ENCODE measurements at places on chromosomes 3 and 15.

- no peak for DNase-seq
These were observed 69.3 kb downstream of the BTLA start for GRCh38 chr3:112429960-112430359.

DNA sequence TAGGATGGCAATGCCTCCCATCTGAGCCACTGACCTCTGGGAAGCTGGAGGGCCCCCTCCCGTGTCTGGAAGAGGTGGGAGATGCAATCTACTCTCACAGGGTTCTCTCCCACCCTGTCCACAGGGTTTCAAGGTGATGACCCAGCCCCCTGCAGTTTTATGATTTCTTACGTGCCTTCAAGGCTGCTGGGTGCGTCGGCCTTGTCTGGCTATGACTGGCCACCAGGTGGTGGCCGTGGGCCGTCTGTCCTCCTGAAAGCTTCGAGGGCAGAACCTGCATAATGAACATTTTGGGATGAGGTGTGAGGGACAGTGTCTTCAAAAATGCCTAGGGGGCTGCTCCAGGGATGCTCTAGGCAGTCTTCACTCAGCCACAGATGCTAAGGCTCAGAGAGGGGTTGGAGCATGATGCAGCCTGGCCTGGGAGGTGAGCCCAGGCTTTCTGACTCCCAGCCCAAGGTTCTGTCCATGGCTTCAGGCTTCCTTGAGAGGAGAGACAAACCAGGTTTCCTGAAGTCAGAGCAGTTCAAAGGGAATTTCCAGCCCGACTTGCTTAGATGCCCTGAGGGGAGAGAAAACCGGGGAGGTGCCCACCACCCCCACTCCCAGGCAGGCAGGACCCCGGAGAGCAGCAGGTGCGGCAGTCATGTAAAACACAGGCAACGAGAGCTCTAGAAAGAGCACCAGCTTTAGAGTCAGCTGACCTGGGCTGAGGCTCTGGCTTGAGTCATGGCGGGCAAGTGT is 18.7 kb downstream of the ISG20 start:
- peak; percentile 75 for DNase-seq

GRCh38 chr3:138195481-138195880 is 8.4 kb downstream of the ARMC8 start:
- no peak for DNase-seq

- DNase-seq, result peak; percentile 33
These were observed 169.6 kb downstream of the CFAP20DC start for GRCh38 chr3:58880182-58880581.

DNA sequence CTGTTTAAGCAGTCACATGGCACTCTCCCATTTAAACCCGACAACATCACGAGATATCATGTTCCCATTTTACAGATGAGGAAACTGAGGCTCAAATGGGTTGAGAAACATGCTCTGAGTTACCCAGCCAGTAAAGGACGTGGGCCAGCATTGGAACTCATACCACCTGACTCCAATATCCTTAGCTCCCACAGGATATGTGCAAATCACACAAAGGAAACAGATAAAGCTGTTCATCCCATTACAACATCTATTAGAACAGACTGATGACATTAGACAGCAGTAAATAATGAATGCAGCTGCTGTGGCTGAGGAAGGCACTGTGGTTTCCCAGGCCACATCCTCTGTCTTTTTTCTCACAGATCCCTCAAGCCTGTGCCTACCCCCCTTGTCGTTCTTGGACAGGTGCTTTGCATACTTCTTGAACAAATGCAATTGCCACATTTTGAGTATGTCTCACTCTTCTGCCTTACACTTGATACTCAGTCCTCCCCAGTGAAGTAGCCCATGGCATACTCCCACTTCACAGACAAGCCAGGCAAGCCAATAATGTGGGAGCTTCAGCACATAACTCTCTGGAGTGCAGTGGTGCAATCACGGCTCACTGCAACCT is 17.7 kb downstream of the FRMD4B start:
- DNase-seq, result peak; percentile 68

DNA sequence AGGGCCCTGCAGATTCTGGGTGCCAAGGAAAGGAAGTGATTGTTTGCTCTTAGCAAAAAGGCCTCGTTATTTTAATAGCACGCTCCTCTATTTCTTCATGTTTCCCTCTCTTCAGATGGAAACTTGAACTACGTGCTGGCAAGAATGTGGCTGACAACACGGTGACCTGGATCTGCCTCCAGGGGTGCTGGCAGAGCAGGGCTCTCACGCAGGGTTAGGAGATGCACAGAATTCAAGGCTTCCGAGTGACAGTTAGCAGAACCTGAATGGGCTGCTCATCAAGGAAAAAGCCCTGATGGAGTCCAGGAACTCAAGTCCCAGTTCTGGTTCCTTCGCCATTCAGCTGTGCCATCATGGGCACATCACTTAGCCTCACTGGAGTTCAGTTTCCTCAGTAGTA is 22.7 kb downstream of the CYP19A1 start:
- no peak for DNase-seq

- no peak for DNase-seq
These were observed 346.6 kb downstream of the MFSD1 start for GRCh38 chr3:159148466-159148865.

- DNase-seq, result no peak
These were observed 62.0 kb downstream of the ZNF148 start for GRCh38 chr3:125313060-125313635.

DNA sequence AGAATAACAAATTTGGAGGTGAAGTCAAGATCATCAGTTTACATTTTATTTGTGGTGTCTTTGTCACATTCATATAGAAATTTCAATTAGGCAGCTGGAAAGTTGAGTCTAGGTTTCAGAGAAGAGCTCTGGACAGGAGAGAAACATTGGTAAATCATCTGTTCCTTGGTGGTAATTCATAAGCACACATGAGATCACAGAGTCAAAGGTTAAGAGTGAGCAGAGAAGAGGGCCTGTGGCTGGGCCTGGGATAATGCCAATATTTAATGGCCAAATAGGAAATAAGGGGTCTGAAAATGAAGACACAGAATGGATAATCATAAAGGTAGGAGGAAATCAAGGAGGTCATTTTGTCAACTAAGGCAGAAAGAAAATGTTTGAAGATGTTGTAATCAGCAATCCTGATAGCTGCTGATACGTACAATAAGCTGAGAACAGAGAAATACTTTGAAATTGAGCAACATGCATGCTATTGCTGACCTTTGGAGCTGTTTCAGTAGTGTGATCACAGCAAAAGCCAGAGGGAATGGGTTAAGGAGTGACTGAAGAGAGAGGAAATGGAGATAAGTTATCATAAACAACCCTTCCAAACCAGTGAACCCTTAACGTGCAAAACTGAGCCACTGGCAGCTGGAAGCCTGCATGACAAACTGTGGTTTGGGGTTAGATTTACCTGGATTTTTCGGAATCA is 692.8 kb downstream of the AGBL1 start:
- no peak for DNase-seq

- DNase-seq, result no peak
These were observed 4.5 kb downstream of the FAM131A start for GRCh38 chr3:184341925-184342324.

GRCh38 chr3:179526482-179526881 is 36.2 kb upstream of the ACTL6A start:
- no peak for DNase-seq

GRCh38 chr15:52787123-52787503 is 3.0 kb downstream of the ONECUT1 start:
- no peak for DNase-seq

DNA sequence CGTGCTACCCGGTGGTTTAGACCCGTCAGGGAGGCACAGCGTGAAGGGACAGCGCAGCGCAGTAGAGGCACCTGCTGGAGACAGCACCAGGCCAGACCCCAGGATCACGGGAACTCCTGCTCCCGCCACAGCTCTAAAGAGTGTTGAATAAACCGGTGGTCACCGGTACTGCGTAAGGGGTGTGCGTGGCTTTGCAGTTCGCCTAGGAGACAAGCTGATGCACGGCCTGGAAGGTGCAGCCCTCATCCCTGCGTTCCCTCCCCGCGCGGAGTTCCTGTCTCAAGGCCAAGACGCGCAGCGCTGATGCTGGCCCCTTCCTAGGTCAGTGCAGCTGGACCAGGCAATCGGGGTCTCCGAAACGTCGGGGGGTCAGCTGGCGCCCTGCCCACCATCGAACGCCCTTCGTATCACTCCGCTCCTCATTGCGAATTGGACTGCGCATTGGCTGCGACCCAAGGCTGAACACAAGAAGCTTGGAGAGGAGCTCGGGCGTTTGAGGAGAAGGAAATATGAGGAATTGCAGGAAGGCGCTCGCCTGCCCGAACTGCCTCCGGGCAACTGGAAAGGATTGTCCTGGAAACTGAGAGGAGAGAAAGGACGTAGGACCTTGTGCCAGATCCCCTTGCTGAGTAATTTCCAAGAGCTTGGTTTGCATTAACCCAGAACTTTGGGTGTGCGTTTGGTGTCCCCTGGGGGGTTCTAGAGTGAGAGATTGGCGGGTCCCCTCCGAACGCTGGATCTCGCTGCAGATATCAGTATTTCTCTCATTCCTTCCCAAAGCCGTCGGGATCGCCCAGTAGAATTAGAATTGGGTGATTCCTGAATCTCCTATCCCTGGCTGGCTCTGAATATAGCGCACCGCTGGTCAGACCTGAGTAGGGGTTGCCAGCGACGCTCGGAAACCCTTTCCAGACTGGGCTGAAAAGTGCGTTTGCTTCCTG is 2.3 kb upstream of the SOX14 start:
- peak; percentile 7 for DNase-seq

GRCh38 chr3:133264920-133265319 is 134.9 kb upstream of the BFSP2 start:
- no peak for DNase-seq

DNA sequence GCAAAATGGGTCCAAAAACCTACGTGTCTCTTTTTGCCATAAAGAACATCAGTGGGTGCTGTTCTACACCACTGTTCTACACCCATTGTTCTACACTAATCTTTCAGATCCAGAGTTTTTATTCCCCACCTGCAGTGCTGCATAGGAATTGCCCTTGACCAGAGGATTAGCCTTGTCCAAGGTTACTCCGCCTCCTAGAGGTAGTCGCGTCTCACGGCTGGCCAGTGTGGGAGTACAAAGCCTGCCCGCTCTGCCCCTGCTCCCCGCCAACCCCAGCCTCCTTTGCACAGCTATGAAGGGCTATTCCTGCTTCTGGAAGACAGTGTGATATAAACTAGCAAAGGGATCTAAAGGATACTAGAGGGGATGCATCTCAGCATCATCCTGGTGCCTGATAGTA is 222.1 kb upstream of the LMCD1 start:
- no peak for DNase-seq

DNA sequence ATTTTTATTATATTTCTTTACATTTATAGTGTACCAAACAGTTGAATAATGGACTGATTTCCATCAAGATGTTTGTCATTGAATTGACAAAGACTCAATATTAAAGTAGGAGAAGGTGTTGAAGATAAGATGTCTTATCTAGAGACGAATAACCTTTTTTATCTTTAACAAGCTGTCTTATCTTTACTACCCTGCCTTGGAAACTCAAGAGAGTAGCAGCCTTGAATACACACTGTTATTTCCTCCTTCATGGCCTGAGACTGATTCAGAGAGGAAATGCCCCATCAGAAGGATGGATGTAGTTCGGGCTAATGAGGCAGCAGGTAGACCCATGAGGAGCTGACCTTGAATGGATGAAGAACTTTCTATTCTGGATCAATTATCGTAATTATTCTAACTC is 365.1 kb upstream of the SEMA6D start:
- DNase-seq, result no peak

DNA sequence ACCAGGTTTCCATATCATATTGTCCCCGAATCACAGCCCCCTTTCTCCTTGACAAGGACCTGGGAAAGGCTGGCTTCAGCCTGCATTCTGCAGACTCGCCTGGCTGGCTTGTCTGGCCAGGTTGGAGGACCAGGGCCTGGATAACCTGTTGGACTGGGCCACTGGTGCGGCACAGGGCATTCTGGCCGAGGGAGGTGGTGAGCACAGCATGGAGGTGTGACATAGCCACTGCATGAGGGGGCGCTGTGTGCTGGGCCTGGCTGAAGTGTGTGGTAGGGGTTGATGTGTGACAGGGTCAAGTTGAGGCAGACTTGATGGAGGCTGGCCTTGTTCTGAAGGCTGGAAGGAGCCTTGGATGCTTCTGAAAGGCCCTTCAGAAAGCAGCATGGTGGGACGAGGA is 2.9 kb downstream of the ESYT3 start:
- no peak for DNase-seq

DNA sequence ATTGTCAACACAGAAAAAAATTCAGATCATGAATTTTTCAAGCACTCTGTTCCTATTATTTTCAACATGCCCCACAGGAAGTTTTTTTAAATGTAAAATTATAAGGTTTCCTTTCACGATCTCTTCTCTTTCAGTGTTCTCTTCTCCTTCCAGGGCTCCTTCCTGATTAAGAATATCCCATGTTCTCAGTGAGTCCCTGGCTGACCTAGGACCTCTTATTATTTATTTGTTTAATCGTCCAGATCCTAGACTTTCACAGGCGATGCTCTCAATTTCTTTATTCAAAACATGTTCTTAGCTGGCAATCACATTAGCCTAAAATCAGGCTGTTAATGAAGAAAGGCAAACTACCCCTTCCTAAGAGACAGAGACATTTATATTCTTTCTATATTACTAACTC is 124.3 kb downstream of the ABI3BP start:
- DNase-seq, result no peak

DNA sequence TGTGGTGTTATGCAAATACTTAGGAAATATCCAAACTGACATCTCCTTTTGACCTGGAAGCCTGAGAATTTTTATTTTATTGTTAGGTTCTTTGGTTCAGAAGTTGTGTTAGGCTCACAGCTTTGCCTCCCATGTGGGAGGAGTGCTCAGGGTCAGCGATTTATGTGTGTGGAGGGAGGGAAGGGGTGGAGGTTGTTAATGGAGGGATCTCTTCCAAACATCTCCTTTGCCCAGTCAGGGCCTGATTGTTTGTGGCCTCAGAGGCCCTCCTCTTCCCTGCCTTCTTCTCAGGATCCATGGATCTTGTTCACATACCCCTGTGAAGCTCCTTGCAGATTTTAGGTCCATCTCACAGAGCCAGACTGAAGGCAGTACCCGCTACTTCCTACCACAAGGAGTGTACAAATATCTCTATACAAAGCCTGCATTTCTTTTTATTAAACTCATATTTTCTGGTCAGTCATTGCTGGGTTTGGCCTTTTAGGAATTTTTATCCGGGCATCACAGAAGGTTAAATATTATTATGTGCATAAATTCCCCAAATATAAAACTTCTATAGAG is 40.3 kb downstream of the BBX start:
- DNase-seq, result no peak

DNA sequence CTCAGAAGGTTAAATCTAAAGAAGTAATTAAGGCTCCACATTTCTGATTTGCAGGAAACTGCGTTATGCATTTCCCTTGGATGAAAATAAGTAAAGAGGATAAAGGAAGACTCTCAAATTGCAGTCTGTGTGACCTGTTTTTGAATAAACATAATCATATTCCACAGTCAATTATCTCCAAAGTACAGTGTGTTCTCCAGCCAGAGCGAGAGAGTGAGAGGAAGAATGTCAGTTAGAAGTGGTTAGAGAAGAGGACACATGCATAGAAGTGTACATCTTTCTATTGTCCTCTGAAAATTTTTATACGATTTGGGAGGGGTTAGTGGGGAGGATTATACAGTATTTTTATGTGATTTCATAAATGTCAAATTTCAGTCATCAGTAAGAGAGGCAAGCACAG is 487.1 kb downstream of the LPP start:
- no peak for DNase-seq

GRCh38 chr3:148173851-148174250 is 523.9 kb upstream of the AGTR1 start:
- DNase-seq, result no peak
